Naive thymus-derived CD8-positive, alpha-beta T cell (primary cell): ENCODE measurements at places on chromosomes 4 and X.

DNA sequence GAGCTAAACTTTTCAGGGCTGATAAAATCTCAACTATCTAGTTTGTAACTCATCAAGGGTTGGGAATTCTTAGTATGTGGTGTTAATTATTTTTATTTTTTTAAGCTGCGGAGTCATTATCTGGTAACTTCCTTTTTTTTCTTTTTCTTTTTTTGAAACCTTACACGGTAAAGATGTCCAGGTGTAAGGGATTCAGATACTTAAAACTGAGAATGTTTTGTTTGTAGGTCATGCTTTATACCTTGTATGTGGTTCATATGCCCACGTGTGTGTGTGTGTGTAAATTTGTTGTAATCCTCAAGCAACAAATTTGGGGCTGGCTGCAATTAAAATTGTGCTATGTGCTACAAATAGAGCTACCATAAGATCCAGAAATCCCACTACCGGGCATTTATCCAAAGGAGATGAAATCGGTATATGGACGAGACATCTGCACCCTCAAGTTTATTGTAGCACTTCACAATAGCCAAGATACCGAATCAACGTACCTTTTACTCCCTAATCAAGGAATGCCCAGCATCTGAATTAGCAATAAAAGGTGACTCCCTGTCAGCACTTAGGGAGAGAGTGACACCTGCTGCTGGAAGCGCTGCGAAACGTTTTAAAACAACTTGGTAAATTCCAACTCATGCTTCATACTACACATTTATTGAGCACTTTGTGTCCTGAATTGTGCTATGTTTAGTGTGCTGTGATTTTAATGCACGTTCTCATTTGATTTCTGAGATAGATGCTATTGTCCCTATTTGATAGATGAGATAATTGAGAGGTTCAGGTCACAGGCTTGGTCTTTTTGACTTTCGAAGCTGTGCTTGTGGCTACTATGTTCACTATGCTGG lies 16.1 kb downstream of the MSMO1 start:
- no peak for DNase-seq

DNA sequence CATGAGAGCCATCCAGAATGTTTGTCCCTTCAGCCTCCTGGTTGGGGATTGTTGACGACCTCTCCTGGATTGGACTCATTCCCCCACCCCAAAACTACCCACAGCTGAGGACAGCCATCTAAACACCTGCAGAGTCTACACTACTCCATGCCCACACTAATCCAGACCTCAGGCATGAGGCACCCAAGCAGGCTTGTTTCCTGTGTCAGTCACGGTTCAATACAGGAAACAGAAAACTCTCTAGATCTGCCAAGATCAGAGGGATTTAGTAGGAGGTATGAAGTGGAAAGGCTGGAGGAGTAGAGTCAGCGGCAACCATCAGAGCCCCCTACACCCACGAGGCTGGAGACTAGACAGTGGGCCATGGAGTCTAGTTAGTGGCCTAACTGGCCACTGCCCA lies 37.7 kb downstream of the HAND2 start:
- no peak for DNase-seq

DNA sequence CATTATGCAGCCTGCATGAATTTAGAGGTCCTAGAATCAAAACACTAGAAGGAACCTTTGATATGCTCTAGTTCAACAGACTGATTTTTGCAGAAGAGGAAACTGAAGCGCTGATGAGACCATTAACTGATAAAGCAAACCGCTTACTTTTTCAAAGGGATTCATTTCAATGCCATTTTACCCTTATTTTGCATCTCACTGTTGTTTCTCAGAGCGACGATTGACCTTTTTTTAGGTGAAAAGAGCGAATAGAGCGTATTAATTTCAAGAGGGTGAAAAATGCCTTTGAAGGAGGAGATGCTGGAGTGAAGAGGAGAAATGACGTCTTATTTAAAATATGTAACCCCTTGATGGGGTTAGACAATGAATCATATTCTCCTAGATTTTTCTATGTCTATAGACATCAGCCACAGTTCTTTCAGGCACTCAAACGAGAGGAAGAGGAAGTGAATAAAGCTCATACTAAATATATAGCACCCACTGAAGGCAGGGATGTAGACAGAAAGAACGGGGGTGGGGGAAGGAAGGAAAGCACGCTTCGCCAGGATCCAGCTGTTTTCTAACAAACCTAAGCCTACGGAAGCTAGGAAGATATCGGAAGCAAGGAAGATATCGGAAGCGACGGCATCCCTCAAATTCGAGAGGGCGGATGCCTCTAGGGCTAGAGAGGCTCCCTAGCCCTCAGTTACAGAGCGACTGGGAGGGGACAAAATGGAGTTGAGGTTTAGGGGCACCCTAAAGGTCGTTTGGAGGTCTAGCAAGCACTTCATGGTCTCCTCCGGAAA lies 848 bp downstream of the ACSL4 start:
- no peak for DNase-seq

GRCh38 chr4:113901994-113902787 lies 77.3 kb downstream of the ARSJ start:
- peak; percentile 61 for DNase-seq

DNA sequence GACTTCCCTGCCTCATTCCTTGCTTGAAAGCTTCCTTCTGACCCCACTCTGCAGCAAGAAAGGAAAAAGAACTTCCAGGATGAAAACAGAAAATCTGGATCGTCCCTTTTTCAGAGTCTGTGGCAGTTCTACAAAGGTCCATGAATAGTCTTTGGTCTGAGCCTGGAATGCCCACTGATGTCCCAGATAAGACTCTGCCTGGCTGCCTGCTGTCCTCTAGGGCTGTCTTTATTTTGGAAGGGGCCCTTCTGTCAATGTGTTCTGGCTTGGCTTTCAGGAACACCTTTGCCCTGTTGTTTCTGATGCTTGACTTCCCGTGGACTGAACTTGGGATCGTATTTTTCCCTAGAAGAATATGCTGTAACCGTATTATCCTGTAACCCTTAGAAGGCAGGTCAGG lies 114.7 kb upstream of the LNX1 start:
- no peak for DNase-seq

- no peak for DNase-seq
Measured at GRCh38 chr4:181761156-181761555, 482.0 kb upstream of the TENM3 start.

DNA sequence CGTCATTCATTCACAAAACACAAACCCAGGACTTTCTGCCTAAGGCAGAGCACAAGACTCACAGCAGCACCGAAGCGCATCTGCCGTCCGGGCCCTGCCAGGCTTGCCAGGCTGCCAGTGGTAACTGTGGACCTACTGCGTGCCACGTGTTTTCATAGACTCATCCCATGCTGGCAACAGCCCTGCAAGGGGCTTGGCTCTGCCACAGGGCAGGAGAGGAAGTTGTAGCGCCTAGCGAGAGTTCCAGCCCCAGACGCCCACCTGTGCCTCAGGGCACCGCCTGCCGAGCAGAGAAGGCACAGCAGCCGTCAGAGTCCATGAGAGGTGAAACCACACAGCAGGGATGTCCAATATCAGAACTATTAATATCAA lies 18.9 kb upstream of the MRFAP1 start:
- DNase-seq, result no peak

DNA sequence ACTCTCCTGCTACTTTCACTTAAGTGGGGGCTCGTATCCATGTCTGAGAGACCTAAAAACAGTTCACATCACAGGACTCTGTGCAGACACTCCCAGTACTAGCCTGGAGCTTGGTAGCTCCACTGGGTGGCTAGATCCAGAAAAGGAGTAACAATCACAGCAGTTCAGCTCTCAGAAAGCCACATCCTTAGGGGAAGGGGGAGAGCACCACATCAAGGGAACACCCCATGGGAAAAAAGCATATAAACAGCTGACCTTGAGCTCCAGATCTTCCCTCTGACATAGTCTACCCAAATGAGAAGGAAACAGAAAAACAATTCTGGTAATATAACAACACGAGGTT lies 175.8 kb downstream of the FAM13A start:
- DNase-seq, result no peak

- no peak for DNase-seq
Measured at GRCh38 chr4:125741825-125742452, 427.2 kb downstream of the FAT4 start.

- DNase-seq, result no peak
Measured at GRCh38 chrX:115697806-115698205, 136.8 kb downstream of the PLS3 start.

GRCh38 chr4:37802068-37802666 lies 24.3 kb upstream of the PGM2 start:
- DNase-seq, result no peak

DNA sequence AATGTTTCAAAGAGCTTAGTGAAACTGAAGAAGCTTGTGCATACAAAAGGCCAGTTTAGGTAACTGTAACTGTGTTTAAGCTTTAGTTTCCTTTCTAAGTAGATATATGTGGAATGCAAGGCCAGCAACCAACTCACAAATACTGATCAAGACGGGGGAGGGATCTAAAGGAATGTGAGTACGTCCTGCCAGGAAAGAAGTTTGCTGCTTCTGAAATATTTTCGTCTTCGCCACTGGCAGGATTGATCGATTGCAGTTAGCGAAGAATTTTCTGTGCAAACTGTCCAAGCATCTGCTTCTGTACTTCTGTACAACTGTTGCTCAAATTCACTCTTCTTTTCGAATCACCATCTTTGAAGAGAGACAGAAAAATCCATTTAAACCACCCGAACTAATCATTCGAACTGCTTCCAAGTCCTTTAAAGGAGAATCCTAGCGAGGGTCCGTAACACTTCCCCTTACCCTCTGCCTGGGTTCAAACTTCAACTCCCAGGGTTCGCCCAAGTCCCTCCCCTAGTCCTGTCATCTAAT lies 373 bp upstream of the INTS6L start:
- no peak for DNase-seq

DNA sequence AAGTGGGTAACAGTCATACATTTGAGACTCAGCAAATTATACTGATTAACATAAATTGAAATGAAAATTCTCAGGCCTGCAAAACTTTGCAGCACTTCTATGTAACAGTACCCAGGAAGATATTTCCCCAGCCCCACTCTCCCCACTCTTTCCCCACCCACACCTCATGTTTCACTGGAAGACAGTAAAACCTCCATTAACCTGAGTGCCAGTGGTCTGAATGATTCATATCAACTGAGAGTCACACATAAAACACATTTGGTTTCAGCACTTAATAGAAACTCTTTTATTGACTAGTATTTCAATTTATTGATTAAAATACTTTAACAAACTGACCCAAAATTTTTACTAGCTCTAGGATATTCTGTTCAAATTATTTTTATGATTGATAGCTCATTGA lies 6.9 kb downstream of the CXCL6 start:
- no peak for DNase-seq

GRCh38 chr4:147985376-147985775 lies 253.5 kb downstream of the ARHGAP10 start:
- DNase-seq, result no peak
